ENCODE measurements at places on chromosomes 12 and 14.

DNA sequence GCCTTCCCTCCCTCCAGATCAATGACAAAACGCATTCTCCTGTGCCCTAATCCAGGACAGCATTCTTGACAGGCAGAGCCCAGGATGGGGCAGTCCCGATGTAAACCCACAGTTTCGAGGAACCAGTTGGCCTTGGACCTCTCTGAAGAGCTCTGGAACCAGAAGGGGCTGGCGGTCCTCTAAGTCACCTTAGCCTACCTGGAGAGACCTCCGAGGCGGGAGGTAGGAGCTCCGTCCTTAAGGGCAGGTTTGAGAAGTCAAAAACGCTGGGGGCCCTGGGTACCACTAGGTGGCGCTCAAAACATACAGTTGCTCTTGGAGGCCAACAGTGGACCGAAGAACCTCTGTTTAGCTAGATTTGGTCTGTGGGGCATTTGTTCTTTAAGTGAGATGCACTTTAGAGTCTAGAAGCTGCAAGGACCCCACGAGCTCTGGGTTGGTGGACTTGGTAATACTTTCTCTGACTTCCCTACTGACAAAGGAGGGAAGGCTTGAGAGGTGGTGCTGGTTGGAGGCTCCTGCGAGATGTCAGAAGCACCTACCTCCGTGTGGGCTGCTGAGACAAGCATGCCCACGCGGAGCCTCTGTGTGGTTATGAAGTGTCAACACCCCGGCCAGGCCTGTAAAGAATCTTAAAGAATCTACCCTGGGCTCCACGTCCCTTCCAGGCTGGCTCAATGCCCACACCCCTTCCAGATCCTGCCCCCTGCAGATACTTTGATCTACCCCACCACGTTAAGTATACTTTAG, 74.8 kb upstream of the CHST11 start:
- DNase-seq, result peak; percentile 8

- no peak for DNase-seq
Observed at GRCh38 chr14:52185178-52185577, 82.3 kb upstream of the PTGDR start.

GRCh38 chr14:100822532-100823296, 3.2 kb upstream of the MEG3 start:
- no peak for DNase-seq

GRCh38 chr14:51730098-51730497, 78.4 kb downstream of the FRMD6 start:
- no peak for DNase-seq

GRCh38 chr14:104925855-104926609, 1.4 kb downstream of the PLD4 start:
- no peak for DNase-seq

- no peak for DNase-seq
Observed at GRCh38 chr12:47910981-47911380, 6.2 kb upstream of the VDR start.

- DNase-seq, result no peak
Observed at GRCh38 chr12:116542345-116542956, 16.7 kb upstream of the MAP1LC3B2 start.

- DNase-seq, result no peak
Observed at GRCh38 chr14:34475163-34475562, 13.1 kb upstream of the SPTSSA start.

- no peak for DNase-seq
Observed at GRCh38 chr12:77767335-77767734, 63.4 kb upstream of the NAV3 start.

GRCh38 chr14:29148221-29148620, 381.6 kb downstream of the FOXG1 start:
- DNase-seq, result no peak

GRCh38 chr12:116141110-116141832, 136.2 kb downstream of the MED13L start:
- DNase-seq, result no peak

- DNase-seq, result no peak
Observed at GRCh38 chr14:97970222-97970621, 1173.0 kb downstream of the VRK1 start.

DNA sequence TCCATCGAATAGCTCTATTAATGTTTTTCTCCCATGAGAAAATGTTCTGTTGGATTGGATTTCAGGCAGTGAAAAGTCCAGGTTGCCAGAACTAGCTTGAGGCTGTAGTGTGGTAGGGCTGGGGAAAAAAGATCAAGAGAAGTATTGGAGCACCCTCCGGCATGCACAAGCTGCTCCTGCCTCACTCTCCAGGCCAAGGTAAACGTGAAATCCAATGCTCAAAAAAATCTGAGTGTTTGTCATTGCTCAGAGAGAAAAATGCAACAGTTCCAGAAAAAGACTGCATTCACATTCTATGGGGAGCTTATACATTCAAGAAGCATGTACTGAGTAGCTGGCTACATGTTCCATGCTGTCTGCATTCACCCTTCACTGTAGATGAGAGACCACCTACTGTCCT, 680.9 kb upstream of the TBX3 start:
- no peak for DNase-seq

GRCh38 chr14:104600141-104600643, 4.4 kb downstream of the TMEM179 start:
- no peak for DNase-seq

GRCh38 chr12:40152783-40153383, 47.0 kb upstream of the SLC2A13 start:
- DNase-seq, result peak; percentile 5

GRCh38 chr14:67918838-67919237, 99.3 kb downstream of the RAD51B start:
- DNase-seq, result no peak

DNA sequence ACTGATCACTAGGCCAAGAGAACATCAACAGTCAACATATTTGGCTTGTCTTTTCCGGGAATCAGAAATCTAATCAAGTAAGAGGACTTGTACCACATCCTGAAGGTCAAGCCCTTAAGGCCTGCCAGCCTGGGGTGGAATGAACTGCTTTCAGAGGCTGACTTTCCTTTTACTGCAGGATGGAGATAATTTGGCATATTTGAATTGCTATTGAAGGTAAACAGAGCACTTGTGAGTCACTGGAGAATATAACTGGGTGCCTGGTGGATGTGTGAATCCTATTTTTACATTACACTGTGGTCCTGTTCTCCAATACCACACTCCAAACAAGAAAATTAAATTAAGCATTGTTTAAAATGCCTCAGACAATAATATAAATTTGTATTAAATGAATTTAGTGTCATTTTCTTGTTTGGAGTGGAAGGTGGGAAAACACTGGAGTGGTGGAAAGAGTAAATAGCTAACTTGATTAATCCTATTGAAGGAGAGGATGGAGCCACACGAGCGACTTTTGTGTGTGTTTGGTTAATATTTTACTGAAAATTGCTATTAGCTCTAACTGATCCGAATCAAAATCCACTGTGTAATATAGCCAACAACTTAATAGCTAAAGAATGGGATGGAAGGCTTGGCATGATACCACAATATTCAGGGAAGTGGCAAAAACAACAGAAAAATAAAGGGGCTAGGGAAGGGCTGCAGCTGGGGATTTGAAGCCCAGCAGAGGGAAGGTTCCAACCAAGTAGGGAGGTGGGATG, 89.4 kb downstream of the OTX2 start:
- DNase-seq, result no peak

DNA sequence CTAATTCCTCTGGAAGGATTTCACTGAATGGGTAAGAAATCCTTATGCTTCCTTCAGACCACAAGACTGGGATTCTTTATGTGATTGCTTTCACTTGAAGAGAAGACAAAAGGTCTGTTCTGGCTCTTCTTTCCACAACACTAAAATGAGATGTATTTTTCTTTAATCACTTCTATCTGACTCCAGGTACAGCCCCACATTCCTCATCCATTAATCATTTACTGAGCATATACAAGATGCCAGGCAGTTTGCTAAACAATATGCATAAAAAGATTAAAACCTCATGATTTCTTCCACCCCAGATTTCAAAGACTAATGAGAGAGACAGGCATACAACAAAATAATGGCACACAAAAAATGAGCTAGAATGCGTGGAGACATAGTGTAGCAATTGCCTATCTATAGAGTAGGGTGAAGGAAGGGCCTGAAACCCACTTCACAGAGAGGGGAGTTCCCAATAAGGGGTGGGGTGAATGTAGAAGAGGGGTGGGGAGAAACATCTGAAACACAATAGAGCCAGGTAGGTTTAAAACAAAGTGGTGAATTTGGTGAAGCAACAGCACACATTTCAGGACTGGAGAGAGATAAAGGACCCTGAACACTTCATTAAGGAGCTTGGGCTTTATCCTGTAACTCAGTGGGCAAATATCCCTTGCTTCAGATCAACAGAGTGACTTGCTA, 65.1 kb upstream of the PRB2 start:
- DNase-seq, result no peak

DNA sequence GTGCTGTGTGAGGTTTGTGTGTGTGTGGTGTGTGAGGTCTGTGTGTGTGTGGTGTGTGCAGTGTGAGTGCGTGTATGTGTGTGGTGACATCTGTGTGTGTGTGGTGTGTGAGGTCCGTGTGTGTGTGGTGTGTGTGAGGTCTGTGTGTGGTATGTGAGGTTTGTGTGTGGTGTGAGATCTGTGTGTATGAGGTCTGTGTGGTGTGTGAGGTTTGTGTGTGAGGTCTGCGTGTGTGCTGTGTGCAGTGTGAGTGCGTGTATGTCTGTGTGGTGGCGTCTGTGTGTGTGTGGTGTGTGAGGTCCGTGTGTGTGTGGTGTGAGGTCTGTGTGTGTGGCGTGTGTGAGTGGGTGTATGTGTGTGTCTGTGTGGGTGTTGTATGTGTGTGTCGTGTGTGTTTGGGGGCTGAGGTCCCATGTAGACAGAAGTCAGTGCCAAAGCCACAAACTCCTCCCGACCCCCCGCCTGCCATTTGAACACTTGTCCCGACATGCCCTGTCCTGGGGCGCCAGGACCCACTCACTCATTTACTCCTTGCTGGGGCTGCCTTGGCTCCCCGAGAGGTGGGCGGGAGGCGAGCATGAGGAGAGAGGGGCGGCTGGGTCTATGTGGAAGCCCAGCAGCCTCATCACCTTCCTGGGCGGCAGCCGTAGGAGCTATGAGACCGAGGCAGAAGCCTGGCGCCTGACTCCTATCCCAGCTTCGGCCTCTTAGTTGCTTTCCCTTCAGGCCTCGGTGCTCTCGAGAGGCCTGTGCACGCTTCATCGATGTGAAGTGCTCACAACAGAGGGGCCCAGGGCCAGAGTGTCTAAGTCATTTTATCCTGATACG, 20.5 kb downstream of the RILPL1 start:
- no peak for DNase-seq

DNA sequence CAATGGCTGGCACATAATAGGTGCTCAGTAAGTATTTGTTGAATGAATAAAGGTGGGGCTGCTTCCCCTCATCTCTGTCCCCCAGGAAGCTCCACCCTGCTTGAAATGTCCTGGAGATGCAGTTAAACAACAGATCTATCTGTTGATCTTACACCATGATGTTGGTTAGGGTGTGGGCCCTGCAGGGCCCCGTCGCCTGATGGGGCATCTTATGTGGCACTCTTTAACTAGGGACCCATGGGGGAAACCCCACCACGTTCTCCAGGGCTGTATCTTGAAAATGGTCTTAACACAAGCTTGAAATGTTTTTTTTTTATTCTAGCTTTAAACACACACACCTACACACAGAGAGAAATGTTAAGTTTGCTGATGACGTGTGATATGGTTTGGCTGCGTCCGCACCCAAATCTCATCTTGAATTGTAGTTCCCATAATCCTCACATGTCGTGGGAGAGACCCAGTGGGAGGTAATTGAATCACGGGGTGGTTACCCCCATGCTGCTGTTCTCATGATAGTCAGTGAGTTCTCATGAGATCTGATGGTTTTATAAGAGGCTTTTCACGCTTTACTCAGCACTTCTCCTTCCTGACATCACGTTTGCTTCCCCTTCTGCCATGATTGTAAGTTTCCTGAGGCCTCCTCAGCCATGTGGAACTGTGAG, 741.7 kb downstream of the VRK1 start:
- no peak for DNase-seq

- no peak for DNase-seq
Observed at GRCh38 chr12:67786086-67786485, 137.5 kb downstream of the DYRK2 start.

DNA sequence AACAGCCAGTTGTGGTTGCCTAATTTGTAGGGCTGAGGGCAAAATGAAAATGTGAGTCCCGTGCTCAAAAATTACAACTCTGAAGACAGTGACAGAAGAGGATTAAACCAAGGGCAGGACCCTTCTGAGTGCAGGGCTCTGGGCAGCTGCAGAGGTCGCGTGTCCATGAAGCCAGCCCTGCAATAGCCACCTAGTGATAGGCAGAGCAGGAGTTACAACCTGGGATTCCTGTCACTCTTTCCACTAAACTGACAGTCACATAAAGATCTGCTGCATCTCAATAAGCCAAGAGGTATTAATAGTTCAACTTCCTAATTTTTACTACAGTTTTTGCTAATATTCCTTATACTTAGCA, 94.1 kb downstream of the SLC2A13 start:
- DNase-seq, result no peak

DNA sequence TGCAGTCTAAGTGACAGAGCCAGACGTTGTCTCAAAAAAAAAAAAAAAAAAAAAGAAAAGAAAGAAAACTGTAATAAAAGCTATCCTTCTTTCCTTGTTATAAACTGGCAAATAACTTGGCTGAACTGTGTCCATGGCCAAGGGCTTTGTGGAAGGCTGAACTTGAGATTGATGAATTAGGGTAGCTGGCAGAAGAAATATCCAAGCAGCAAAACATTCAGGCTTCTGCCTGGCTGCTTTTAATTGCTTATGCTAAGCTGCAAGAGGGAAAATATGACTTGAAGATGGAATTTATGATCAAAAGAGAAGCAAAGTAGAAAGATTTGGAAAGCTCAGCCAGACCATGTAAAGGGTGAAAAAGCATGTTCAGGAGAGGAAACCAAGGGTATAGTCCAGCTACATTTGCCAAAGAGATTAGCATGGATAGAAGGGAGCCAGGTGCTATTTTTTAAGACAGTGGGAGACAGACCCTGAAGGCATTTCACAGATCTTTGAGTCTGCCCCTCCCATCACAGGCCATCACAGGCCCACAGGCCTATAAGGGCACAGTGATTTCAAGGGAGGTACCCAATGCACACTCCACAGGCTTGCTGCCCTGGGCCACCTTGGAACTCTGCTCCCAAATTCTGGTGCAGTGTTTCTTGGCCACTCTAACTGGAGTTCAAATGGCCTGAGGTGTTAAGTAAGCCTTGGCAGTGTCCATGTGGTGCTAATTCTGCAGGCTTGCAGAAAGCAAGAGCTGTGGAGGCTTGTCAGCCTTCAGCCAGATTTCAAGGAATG, 226.0 kb downstream of the AEBP2 start:
- no peak for DNase-seq

DNA sequence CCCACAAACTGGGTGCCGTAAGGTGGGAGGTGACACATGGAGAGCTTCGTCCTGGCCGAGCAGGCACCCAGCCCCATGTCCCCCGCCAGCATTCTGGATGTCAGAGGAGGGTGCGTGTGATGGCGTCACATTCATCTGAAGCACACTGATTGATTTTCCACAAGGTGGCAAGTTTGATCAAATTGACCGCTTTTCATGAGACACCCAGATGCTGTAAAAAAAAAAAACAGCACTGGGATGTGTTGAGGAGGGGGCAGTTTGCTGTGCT, 24.2 kb downstream of the SLC25A29 start:
- no peak for DNase-seq

All from nucleus accumbens (tissue), 56 donors.